NCI-H1092 treated with DMSO at 0.1 percent for 48 hours (cell line): ENCODE measurements at places on chromosomes 2 and 18.

DNA sequence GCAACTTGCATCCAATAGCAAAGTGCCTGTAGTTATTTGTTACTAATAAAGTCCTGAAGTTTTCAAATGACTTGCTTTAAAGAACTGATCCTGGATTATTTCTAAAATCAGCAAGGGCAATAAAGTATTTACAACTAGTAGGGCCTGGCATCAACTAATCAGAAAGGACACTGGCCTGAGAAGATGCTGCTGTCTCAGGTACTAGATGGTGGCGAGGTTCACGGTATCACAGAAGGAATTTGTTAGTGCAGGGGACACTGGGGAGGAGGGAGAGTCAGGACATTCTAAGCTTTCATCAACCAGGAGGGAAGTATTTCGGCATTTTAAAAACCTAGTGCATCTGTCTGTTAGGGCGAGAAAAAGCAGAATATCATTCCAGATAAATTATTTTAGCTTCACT lies 440.2 kb upstream of the LYPD1 start:
- no peak for DNase-seq

DNA sequence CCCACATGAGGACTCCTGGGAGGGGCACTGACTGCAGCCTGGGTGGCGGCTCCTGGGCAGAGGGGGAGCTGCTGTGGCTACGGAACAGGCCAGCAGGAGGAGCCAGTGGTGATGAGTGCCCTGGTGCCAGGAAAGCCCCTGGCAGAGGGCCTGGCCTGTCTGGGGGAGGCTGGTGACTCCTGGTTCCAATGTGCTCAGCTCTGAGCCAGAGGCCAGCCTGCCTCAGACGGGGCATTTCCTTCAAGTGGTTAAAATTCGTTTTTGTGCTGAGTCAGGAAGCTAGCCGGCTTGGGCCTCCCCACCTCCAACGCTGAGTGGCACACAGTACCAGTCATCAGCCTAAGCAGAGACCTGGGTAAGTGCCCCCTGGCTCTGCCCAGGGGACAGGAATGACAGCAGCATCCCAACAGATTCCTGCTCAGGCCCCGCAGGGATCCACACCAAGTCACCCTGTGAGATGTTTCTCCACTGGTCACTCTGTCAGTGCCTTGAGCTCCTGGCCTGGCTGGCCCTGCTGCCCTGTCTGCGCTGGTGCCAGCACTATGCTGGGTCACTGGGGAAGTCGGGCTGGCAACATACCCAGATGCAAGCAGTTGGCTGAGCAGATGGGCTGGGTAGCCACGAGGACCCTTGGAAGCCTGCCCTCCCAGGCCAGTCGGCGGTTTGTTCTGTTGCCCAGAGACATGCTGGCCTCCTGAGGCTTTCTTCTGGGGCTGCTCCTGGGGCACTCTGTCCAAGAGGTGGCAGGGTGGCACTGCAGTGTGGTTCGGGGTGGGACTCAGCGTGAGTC lies 7.1 kb upstream of the KLF11 start:
- DNase-seq = no peak

GRCh38 chr18:58896734-58897508 lies 32.2 kb downstream of the ZNF532 start:
- no peak for DNase-seq

DNA sequence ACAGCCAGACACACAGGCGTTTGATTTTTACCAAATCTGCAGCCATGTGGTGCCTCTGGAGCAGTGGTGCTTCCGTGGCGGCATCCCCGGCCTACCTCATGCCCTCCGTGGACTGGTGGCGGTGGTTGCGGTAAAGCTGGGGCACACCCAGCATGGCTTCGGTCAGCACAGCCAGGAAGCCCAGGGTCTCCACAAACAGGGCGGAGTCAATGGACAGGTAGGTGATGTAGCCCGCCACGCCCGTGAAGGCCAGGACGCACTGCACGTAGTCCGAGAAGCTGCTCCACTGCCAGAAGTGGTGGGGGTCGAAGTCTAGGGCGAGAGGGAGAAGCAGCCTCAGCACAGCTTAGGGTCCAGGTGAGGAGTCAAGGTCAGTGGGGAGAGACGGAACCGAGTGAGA lies 32.4 kb downstream of the SLC66A2 start:
- DNase-seq = no peak
